ENCODE measurements at places on chromosomes 7 and 10.

DNA sequence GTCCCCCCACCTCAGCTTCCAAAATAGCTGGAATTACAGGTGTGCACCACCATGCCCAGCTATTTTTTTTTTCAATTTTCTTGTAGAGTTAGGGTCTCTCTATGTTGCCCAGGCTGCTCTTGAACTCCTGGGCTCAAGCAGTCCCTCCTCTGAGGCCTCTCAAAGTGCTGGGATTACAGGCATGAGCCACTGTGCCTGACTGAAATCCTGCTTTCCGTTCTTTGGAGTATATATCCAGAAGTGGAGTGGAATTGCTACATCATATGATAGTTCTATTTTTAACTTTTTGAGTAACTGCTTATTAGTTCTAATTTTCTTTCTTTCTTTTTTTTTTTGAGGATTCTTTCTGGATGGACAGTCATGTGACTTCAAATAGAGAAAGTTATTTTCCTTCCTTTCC, 62.9 kb upstream of the ZMIZ2 start:
- DNase-seq = no peak

GRCh38 chr7:107810626-107811025, 7.6 kb upstream of the SLC26A3 start:
- no peak for DNase-seq

- no peak for DNase-seq
These were observed 108.0 kb downstream of the SND1 start for GRCh38 chr7:127759945-127760421.

- no peak for DNase-seq
These were observed 37.6 kb downstream of the MCU start for GRCh38 chr10:72729528-72729927.

- no peak for DNase-seq
These were observed 133.5 kb upstream of the MBL2 start for GRCh38 chr10:52906046-52906445.

DNA sequence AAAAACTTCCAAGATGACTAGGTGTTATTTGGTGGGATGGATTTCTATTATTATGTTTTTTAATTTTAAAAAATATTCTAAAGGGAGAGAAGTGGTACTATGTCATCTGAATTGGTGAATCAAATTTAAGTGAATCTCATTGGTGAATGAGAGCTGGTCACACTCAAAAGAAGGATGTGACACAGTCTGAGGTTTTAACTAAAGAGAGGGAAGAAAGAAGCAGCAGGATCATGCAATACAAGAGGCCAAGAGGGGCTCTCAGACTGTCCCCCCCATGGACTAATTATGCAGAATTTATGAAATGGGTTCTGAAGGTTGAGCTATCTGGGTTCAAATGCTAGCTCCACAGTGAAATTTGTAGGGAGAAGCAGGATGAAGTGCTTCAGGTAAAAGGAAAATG, 16.2 kb downstream of the MACC1 start:
- DNase-seq = no peak

GRCh38 chr7:20411372-20411771, 80.7 kb downstream of the ITGB8 start:
- no peak for DNase-seq

DNA sequence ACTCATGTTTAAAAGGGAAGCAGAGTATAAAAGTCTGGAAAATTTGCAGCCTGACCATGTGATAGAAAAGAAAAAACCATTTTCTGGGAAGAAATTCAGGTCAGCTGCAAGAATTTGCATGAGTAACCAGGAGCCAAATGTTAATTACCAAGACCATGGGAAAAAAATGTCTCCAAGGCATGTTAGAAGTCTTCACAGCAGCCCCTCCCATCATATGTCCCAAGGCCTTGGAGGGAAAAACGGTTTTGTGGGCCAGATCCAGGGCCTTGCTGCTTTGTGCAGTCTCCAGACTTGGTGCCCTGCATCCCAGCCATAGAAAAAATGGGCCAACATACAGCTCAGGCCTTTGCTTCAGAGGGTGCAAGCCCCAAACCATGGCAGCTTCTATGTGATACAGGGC, 1019.6 kb upstream of the SORCS1 start:
- DNase-seq = no peak

DNA sequence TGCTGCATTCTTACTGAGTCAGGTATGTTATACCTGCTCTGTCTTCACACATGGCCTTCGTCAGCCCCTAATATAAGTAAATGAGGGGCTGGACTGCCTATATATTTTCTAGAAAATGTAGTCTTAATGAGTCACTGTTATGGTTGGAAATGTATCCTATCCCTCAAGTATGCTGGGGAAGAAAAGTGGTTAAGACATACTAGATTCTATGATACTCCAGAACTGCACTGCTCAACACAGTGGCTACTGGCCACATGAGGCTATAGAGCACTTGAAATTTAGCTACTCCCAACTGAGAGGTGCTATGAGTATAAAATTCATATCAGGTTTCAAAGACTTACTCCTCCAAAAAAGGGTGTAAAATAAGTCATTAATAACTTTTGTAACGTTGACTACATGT, 104.3 kb upstream of the STEAP1B start:
- DNase-seq = no peak

DNA sequence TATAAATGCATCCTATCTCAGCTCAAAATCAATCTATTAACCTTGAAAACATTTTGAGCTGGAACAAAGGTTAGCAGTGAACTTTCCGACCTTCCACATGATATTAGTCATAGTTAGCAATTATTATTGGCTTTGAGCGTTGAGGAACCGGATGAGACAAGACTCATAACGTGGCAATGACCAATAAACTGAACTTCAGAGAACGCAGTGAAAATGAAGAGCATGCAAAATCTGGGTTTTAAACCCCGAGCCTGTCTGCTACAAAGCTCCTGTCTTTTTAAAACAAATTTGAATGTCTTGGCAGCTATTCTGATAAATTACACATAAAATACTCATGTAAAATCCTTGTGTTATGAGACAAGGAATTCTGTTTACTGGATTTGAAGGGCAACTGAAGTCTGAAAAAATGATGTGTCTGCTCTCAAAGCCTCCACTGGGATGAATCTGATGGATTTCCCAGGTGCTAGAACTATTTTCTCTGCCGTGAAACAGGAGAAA, 74.7 kb upstream of the ITGB1 start:
- no peak for DNase-seq

DNA sequence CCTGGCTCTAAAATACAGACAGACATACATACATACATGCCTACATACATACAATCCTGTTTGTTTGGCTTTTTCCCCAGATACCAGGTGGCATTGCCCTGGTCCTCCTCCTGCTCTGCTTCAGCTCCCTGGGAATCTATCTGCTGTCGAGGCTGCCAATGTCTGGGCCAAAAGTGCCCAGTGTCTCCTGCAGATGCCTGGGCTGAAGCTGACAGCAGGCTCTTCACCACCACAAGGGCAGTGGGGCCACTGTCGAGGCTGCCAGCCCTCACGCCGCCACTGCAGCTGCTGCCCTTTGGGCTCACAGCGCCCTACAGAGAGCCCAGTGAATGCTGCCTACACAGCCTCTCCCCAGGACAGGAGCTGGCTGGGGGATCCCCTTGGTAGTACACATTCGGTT, 18.0 kb upstream of the STN1 start:
- no peak for DNase-seq

GRCh38 chr10:70169649-70170364, 507 bp downstream of the SAR1A start:
- no peak for DNase-seq

- no peak for DNase-seq
These were observed 28.7 kb downstream of the CHST15 start for GRCh38 chr10:124064676-124065075.

GRCh38 chr10:48904861-48905260, 34.8 kb downstream of the LRRC18 start:
- no peak for DNase-seq

DNA sequence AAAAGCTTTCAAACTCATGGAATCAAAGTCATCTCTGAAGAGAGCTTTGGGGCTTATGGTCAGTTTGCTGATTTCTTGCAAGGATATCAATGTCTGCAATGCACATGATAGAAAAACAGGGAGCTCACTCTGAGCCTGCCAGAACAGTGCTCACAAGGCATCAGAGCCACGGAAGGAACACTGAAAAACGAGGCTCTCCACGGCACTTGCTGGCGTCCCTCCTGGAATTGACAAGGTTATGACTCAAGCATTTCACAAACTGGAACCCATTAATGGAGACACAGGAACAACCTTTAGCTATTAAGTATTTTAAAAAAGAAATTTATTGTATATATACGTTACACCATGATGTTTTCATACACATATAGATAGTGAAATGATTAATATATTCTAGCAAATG, 266.3 kb downstream of the KCND2 start:
- no peak for DNase-seq

GRCh38 chr7:104983578-104984539, 30.1 kb upstream of the KMT2E start:
- peak; percentile 73 for DNase-seq

DNA sequence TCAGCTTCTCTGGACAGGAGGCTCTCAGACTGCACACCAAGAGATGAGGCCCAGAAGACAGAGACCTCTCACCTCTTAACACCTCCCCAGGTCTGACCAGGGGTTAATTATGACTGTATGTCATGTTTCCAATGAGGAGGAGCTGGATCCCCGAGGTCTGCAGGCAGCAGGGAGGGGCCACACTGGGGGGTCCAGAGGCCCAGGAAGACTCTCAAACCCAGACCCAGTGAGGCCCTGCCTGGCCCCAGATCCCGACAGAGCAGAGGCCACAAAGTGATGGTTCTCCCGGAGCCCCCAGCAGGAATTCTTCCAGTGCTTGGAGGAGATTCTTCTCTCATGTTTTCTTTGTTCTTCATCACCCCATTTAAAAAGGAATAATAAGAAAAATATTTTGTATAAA, 28.8 kb downstream of the PTPRN2 start:
- DNase-seq = no peak

DNA sequence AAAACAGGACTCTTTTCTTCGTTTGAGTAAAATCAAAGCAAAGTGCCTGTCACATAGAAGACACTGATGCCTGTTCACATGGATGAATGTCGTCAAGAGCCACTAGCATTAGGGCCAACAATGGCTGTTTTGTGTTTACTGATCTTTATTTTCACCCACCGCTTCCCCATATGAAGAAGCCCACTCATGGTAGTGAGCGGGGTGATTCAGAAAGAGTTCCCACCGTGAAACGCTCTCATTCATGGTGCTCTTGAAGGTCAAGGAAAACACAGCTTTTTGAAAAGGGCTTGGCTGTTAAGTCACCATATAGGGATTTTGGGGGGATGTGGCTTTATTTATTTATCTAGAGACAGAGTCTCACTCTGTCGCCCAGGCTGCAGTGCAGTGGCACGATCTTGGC, 12.5 kb downstream of the PROSER2 start:
- DNase-seq = no peak

- no peak for DNase-seq
These were observed 558.5 kb upstream of the MGMT start for GRCh38 chr10:128908499-128908898.

GRCh38 chr10:58157076-58157766, 110.5 kb downstream of the IPMK start:
- no peak for DNase-seq

DNA sequence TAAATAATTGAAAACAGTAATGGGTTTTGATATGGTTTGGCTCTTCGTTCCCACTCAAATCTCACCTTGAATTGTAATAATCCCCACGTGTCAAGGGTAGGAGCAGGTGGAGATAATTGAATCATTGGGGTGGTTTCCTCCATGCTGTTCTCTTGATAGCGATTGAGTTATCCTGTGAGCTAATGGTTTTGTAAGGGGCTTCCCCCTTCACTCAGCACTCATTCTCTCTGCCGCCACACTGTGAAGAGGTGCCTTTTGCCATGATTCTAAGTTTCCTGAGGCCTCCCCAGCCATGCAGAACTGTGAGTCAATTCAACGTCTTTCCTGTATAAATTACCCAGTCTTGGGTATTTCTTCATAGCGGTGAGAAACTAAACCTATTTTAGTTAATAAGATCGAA, 551.7 kb upstream of the POT1 start:
- DNase-seq = no peak

GRCh38 chr7:44045226-44046014, 918 bp downstream of the DBNL start:
- no peak for DNase-seq

- DNase-seq = no peak
These were observed 82.9 kb upstream of the DDC start for GRCh38 chr7:50648076-50648475.

DNA sequence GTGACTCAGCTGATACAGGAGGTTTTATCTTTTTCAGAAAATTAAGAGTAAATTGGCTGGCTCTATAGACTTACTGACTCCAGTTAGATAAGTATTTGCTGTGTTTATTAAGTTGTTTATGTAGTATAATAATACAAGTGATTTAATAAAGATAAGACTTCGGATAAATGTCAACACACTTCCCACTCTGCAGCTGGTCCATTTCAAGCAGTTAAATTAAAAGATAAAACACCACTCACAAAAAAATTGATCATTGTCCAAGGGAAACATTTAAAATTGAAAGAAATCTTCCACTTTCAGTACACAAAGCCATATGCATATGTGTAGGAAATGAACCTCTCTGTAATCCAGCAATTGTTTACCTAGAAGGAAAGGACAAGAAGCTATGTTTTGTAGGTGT, 106.1 kb upstream of the SP8 start:
- DNase-seq = no peak

GRCh38 chr10:104966563-104967297, 325.6 kb downstream of the SORCS3 start:
- DNase-seq = no peak

- no peak for DNase-seq
These were observed 626.2 kb upstream of the CNTNAP2 start for GRCh38 chr7:145490356-145490755.

DNA sequence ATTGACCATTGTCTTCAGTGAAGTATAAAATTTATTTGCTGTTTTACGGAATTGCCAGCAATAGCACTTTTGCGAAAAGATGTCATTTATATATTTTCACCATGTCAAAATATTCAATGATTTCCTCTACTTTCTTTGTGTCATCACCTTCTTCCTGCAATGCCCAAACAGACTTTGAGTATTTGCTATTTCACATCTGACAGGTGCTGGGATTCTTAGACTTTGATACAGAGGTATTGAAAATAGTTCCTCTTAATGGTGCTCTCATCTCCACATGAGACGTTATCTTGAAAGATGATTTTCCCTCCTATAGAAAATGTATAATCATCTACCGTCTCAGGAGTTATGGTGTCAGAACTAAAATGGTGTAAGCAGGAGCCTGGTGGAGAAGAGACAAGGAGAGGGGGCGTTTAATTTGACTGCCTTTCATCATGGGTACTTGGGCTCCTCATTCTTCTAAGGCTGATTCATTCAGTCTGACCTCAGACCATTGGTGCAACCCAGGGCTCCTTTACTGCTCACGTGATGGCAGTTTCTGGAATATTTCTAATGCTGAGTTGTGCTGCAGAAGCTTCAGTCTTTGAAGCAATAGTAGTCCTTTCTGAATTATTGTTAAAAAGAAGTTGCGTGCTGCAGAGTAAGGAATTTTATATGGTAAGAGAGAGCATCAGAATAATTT, 404.6 kb downstream of the PHTF2 start:
- DNase-seq = no peak

DNA sequence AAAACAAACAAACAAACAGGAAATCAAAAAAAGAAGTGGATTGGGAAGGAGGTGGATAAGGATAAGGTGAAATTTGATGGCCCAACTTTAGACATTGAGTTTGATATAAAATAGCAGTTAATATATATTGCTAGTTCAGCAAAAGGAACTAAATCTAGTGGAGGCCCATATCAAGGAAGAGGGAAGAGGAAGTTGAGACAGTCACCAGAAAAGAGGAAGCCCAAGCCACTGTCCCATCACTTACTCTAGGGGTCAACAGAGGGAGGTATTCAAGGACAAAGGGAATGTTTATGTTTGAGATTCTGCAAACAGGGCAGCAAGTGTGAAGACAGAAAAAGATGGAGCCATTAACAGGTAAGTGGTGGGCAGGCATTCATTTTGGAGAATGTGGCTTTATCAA, 3.7 kb downstream of the LAMTOR4 start:
- DNase-seq = no peak
